Smooth muscle cell of the pulmonary artery (primary cell): ENCODE measurements at places on chromosomes 7 and 10. TPM values are rescaled to one million over a fixed set of nuclear protein-coding genes. Genes with fewer than 3 reads are reported as not detected.

The MYL10 gene
- not detected in 2 replicates for total RNA-seq

The PODXL gene
- 1.6 and 23.8 TPM in 2 replicates for total RNA-seq

The MKX gene
- total RNA-seq = 0.13 TPM in 1 of 2 replicates, not detected in the other

The GDF2 gene
- total RNA-seq = not detected in 2 replicates

The HTRA1 gene
- total RNA-seq = 591 and 835 TPM in 2 replicates

The CEP55 gene
- total RNA-seq = 5.5 and 12.3 TPM in 2 replicates

The HHEX gene
- 2.1 and 9.2 TPM in 2 replicates for total RNA-seq

The CALML5 gene
- not detected in 2 replicates for total RNA-seq

The TMEM130 gene
- 0.36 and 1.0 TPM in 2 replicates for total RNA-seq

The IMPDH1 gene
- total RNA-seq = 73.9 and 108 TPM in 2 replicates

The CUEDC2 gene
- 42.9 and 43.6 TPM in 2 replicates for total RNA-seq

The PTPRZ1 gene
- 0.36 and 0.46 TPM in 2 replicates for total RNA-seq

The NSUN5 gene
- 8.1 and 13.0 TPM in 2 replicates for total RNA-seq

The CCDC172 gene
- total RNA-seq = not detected in 2 replicates

The COL1A2 gene
- 7,425 and 10,972 TPM in 2 replicates for total RNA-seq

The EMX2 gene
- 0.65 TPM in 1 of 2 replicates, not detected in the other for total RNA-seq

The ZEB1 gene
- total RNA-seq = 65.2 and 135 TPM in 2 replicates

The ETV1 gene
- 22.8 and 33.4 TPM in 2 replicates for total RNA-seq

The PDCD4 gene
- 34.9 and 41.9 TPM in 2 replicates for total RNA-seq

The CALHM3 gene
- total RNA-seq = not detected in 2 replicates

The CDK1 gene
- total RNA-seq = 4.7 and 18.5 TPM in 2 replicates

The BTBD16 gene
- 0.13 TPM in 1 of 2 replicates, not detected in the other for total RNA-seq
